ENCODE measurements at places on chromosomes 7 and 10. TPM values are rescaled to one million over a fixed set of nuclear protein-coding genes. Genes with fewer than 3 reads are reported as not detected.

Gene CLEC2L
- 0.08 TPM for total RNA-seq

Gene GNAT3
- not detected for total RNA-seq

Gene MPP7
- total RNA-seq, result 0.11 TPM

Gene CDHR3
- total RNA-seq, result 4.1 TPM

Gene ADCY1
- total RNA-seq, result 2.5 TPM

Gene LSM5
- total RNA-seq, result 95.3 TPM

Gene HABP2
- 0.09 TPM for total RNA-seq

Gene PHYHIPL
- total RNA-seq, result 0.53 TPM

Gene FAM241B
- 17.1 TPM for total RNA-seq

Gene STEAP4
- 0.02 TPM for total RNA-seq

Gene OR6V1
- not detected for total RNA-seq

Gene BCL7B
- total RNA-seq, result 67.7 TPM

Gene TUBAL3
- 0.31 TPM for total RNA-seq

Gene MEIG1
- total RNA-seq, result 0.43 TPM

Gene SDK1
- 0.53 TPM for total RNA-seq

Gene NEURL1
- 0.50 TPM for total RNA-seq

Gene AQP1
- 0.45 TPM for total RNA-seq

Gene RSPH10B2
- 0.07 TPM for total RNA-seq

Gene OR2A1
- total RNA-seq, result not detected

Gene EIF4EBP2
- 13.6 TPM for total RNA-seq

Gene SORBS1
- total RNA-seq, result 0.68 TPM

Gene COL28A1
- 0.42 TPM for total RNA-seq

Gene TMEM176A
- not detected for total RNA-seq

Gene CYP3A7
- total RNA-seq, result 0.05 TPM

Gene TNKS2
- 21.4 TPM for total RNA-seq

Gene NODAL
- total RNA-seq, result not detected

Gene ERV3-1
- total RNA-seq, result 2.6 TPM

Gene SORCS3
- not detected for total RNA-seq

Gene CUL2
- 23.0 TPM for total RNA-seq

Gene LRRN3
- total RNA-seq, result not detected

Gene RAB11FIP2
- 12.2 TPM for total RNA-seq

Gene DDC
- total RNA-seq, result 1.1 TPM

Gene IDI2
- 0.09 TPM for total RNA-seq

Gene CDK5
- 30.5 TPM for total RNA-seq

Gene ABCA13
- total RNA-seq, result 0.03 TPM

Gene UCN3
- total RNA-seq, result not detected

Gene SP8
- total RNA-seq, result not detected

Gene ADARB2
- total RNA-seq, result 0.17 TPM

Gene SCIN
- 0.39 TPM for total RNA-seq

Gene CTAGE15
- not detected for total RNA-seq

Gene ZNF783
- total RNA-seq, result 4.4 TPM

Gene UCMA
- not detected for total RNA-seq

Gene PLXDC2
- 0.03 TPM for total RNA-seq

Gene ZNF680
- 1.9 TPM for total RNA-seq

Gene SLF2
- 8.2 TPM for total RNA-seq

Gene CPA1
- not detected for total RNA-seq

Gene BET1
- 25.2 TPM for total RNA-seq

Gene GPR22
- total RNA-seq, result not detected

Gene MNX1
- 4.6 TPM for total RNA-seq

Gene CDH23
- 2.7 TPM for total RNA-seq

Gene CALML3
- not detected for total RNA-seq

Gene PTPN20
- 3.9 TPM for total RNA-seq

Gene CALHM3
- total RNA-seq, result 0.35 TPM

Gene CALN1
- not detected for total RNA-seq

Gene NPFFR1
- total RNA-seq, result under 0.01 TPM

All from A549 treated with AZD2906 at 1 μM for 4 hours (cell line).